CD4-positive, alpha-beta memory T cell (primary cell): ENCODE measurements at places on chromosomes 1 and 21. TPM values are rescaled to one million over a fixed set of nuclear protein-coding genes. Genes with fewer than 3 reads are reported as not detected.

TRIM45 gene
- 0.25 TPM for total RNA-seq

S100A1 gene
- total RNA-seq: not detected

GRCh38 chr1:59018860-59019259 lies 235.0 kb upstream of the JUN start:
- DNase-seq: no peak

DNA sequence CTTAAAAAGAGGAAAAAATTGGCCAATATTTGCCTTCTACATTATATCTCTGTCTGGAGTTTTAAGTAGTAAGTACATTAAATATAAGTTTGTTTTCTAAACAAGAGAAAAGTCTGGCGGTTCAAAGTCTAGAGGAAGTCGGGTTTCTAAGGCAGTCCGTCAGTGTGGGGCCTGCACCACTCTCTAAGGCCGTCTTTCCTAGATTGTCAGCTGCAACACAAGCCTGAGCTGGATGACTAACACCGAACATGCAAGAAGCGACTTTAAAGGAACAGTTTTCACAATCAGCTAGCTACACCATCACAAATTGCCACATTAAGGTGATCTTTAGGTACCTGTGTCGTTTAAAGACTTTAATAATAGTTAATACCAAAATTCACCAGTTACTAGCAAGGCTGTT lies 19.6 kb downstream of the CCSAP start:
- DNase-seq: no peak

LIN28A gene
- not detected for total RNA-seq

GRCh38 chr1:32791881-32792280 lies 25.3 kb downstream of the YARS1 start:
- DNase-seq: no peak

GRCh38 chr1:239243006-239243405 lies 143.4 kb upstream of the CHRM3 start:
- DNase-seq: no peak

KIF21B gene
- 94.7 TPM for total RNA-seq

DNA sequence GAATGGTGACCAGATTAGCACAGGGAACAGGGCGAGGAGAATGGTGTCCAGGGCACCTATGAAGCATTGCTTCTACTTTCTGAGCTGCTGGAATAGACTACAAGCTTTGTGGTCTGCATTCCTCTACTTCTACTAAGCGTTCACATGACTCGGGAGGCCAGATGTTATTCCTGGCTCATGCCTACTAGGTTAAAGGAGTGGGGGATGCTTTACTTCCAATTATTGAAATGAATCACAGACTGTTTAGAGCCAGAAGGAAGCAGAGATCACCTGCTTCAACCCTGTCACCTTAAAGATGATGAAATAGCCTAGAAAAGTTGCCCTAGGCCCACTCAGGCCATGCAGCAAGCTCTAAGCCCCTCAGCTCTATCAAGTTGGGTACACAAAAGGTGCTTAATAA lies 633.5 kb downstream of the KIF26B start:
- DNase-seq: no peak

KRTAP11-1 gene
- total RNA-seq: not detected

MX2 gene
- total RNA-seq: 98.7 TPM

IGSF3 gene
- not detected for total RNA-seq

PRR9 gene
- not detected for total RNA-seq

GRCh38 chr1:9019896-9020295 lies 6.3 kb downstream of the SLC2A7 start:
- no peak for DNase-seq

DNA sequence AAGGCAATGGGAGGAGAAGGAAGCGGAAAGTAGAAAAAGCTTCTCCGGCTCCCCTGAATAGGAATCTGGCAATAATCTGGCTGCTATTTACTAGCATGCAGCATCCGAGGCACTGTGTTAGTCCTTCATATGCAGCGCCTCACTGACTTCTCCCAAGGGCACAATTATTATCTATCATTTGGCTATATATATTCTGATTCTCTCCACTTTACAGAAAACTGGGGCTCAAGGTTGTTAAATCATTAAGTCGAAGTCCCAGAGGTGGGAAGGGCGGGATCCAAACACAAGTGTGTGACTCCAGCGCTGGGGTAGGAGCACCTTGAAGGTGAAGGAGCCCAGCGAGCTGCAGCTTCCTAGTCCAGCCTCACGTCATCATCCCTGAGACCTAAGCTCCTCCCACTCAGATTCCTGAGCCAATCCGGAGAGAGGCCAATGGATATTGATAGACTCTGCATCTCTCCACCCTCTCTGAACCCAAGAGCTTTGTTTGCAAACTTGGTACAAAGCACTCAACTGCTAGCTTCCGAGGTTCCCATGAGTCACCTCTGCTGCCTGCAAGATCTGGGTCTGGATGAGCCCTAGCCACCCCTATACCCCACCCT lies 16.6 kb upstream of the EYA3 start:
- DNase-seq: no peak

- no peak for DNase-seq
Measured at GRCh38 chr21:43355266-43355924, 71.5 kb downstream of the SIK1 start.

- no peak for DNase-seq
Measured at GRCh38 chr1:3677484-3677883, 25.2 kb downstream of the TP73 start.

DNA sequence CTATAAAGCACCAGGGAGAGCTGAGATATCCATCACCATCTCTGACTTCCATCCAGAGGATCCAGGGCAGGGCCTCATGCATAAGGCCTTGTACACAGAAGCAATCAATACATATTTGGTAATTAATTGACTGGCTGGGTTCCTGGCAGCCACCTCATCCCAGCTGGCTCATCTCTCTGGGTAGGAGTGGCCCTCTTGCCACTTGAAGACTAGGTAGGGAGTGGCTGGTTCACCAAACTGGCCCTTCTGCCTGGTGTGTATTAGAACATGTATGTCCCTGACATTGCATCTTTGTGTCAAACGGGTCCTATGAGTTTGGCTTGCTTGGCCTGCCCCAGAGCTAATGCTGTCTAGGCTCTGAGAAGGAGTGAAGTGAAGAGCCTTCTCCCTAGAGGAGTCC lies 11.8 kb downstream of the NUAK2 start:
- no peak for DNase-seq

KCNE2 gene
- not detected for total RNA-seq

DNA sequence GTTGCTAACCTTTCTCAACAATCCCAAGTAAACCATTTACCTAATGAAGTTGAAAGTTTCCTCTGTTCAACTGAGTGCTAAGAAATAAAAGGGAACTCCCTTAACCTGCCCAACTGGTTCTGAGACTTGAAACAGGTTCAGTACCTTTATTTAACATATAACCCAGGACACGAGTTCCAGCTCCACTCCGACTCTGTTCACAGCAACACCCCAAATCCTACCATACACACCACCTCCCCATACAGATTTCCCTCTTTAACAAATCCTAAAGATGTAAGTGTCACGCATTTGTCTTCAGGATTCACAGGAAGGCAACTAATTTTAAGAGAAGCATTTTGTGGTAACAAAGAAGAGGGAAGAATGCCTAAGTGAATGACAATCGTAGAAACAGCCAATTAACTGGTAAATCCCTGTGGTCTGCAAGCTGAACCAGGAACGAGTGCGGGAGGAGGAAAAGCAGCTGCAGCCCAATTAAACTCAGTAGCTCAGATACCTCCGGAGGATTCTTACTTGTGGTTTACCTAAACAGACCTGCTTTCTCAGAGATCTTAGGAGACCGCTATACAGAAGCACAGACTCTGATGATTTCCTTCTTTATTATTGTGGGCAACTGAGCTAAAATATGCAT lies 134.5 kb upstream of the MAGI3 start:
- no peak for DNase-seq

FAM72C gene
- 0.33 TPM for total RNA-seq

ETV3L gene
- not detected for total RNA-seq

TMEM201 gene
- total RNA-seq: 12.9 TPM

GRCh38 chr21:15841856-15842564 lies 112.2 kb downstream of the USP25 start:
- no peak for DNase-seq

DNA sequence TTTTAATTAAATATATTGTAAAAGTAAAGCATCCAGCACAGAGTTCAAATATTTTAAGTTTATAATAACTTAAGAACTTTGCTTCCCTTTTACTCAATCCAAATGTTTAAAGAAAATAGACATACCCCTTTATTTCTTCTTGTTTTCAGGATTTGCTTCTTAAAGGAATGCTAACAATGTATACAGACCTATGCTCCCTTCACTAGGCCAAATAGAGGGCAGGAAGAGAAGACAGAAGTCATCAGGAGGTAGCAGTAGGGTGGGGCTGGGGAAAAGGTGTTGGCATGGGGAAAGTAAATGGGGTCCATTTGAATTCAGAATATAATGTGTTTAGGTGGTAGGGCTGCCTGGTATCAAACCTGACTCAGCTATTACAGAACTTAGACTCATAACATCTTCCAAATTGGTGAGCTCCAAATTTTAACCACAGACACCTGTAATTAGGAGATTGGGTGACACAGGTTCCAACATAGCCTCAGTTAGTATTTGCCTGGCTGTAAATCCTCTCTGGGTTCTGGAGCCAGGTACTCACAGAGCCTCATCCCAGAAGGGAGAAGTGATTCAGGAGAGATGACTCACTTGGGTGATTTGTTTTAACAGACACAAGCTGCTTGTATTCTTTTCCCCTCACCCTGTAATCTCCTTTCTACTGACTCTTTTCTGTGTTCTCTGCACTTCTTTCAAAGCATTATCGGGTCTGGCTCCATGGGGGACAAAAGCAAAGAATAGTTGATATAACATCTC lies 60.1 kb upstream of the DUSP10 start:
- no peak for DNase-seq

- DNase-seq: no peak
Measured at GRCh38 chr1:201156819-201157218, 2.5 kb upstream of the TMEM9 start.

- no peak for DNase-seq
Measured at GRCh38 chr1:65623895-65624294, 168.8 kb upstream of the PDE4B start.

DNA sequence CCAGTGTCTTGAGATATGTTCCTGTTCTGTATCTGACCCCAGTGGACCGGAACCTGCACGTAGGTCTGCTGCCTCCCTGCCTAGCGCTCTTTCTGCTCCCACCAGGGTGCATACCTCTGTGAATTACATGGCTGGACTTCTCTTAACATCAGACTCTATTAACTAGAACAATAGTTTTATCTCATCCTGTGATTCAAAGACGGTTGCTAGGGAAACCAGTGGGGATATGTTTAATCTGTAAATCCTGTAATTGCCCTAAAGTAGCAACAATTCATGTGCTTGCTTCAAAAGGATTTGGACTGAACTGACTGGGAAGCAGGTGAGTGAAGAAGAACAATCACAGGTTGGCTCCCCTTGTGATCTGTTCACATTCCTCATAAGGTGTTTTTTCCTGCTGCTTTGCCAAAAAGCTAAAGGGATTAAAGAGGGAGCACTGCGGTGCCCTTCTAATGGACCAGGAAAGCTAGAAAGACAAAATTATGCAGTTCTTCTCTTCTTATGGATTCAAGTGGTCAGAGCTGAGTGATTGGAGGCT lies 52.7 kb upstream of the DIRAS3 start:
- DNase-seq: no peak
